ENCODE measurements at places on chromosomes 12 and 14. TPM values are rescaled to one million over a fixed set of nuclear protein-coding genes. Genes with fewer than 3 reads are reported as not detected.
A peak's percentile ranks its signal among the peaks of the same experiment; 100 is the strongest.

The WASHC3 gene
- 33.7 TPM for total RNA-seq

The AGAP2 gene
- 39.7 TPM for total RNA-seq

The CLEC1B gene
- total RNA-seq = not detected

The PGF gene
- 120 TPM for total RNA-seq

The OAS3 gene
- 0.76 TPM for total RNA-seq

The TSPAN11 gene
- 6.5 TPM for total RNA-seq

- DNase-seq = no peak
- no peaks in the 10 kb centered on the region for H3K4me1 ChIP-seq
- no peak overlapping the region for H3K4me3 ChIP-seq
- no peaks in the 10 kb centered on the region for H3K27me3 ChIP-seq
These were observed 334 bp upstream of the TMEM132C start for GRCh38 chr12:128266541-128267130.

DNA sequence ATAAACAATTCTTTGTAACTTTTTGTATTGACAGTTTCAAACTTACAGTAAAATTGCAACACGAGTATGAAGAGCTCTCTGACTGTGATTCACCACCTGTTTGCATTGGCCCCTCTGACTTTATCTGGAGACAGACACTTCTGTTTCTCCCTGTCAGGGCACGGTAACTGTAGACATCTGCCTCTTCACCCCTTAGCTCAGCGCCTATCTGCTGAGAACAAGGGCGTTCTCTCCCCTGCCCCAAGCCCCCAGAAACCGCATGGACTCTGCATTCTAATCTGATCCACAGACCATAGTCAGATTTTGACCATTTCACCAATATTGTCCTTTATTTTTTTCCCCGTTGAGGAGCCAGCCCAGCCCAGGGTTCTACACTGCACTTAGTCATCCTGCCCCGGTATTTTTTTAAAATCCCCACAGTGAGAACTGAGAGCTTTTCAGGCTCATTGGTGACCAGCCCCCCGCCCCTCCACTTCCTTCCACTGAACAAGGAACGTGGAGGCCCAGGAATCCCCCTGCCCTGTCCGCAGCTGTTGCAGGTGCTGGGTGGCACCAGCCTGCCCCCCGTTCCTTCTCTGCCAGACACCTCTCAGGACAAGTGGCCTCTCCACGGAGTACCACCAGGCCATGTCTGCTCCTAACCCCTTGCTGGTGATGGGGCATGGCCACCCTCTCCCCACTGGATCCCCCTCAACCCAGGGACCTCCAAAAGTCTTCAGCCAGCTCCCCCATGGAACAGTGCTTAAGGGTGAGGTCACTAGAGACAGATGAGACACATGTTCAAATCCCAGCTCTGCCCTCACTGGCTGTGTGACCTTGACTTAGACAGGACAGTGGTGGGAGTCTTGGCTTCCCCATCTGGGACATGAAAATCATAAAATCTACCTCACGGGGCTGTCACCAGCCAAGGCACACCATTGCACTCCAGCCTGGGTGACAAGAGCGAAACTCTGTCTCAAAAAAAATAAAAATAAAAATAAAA is 11.2 kb downstream of the RHOF start:
- no peaks in the 10 kb centered on the region for H3K27me3 ChIP-seq
- peaks cover 18% of the 10 kb centered on the region for H3K4me1 ChIP-seq
- DNase-seq = peak; percentile 83
- peak overlapping the region; percentile 55 for H3K27ac ChIP-seq
- H3K4me3 ChIP-seq = no peak overlapping the region
- H3K36me3 ChIP-seq = no peaks in the 10 kb centered on the region

DNA sequence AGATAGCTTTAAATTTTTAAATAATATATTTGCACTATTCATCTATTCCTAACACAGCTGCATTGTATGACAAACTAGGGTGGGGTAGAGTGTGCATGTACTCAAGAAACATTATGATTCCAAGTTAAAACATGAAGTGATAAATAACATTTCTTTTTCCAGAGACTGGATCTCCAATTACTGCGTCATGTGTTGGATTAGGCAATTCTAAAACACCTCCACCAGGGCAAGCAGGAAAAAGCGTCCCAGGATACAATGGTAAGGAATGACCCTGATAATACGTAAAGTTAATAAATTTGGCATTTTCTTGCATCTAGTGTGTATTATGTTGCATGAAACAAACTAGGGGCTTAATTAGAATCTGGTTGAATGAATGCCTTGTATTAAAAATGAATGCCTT is 138.9 kb downstream of the ACSS3 start:
- no peaks in the 10 kb centered on the region for H3K36me3 ChIP-seq
- DNase-seq = no peak
- no peaks in the 10 kb centered on the region for H3K27me3 ChIP-seq
- H3K27ac ChIP-seq = no peak overlapping the region
- no peak overlapping the region for H3K4me3 ChIP-seq

GRCh38 chr14:74574090-74574433 is 38.0 kb downstream of the LTBP2 start:
- no peak overlapping the region for H3K4me3 ChIP-seq
- H3K4me1 ChIP-seq = peaks cover 42% of the 10 kb centered on the region
- no peaks in the 10 kb centered on the region for H3K36me3 ChIP-seq

GRCh38 chr12:17017402-17017801 is 411.4 kb upstream of the LMO3 start:
- no peak overlapping the region for H3K4me3 ChIP-seq
- H3K4me1 ChIP-seq = peaks cover 12% of the 10 kb centered on the region
- no peak overlapping the region for H3K27ac ChIP-seq
- H3K36me3 ChIP-seq = no peaks in the 10 kb centered on the region
- DNase-seq = no peak
- no peaks in the 10 kb centered on the region for H3K27me3 ChIP-seq

- H3K27me3 ChIP-seq = no peaks in the 10 kb centered on the region
- no peaks in the 10 kb centered on the region for H3K36me3 ChIP-seq
- H3K4me3 ChIP-seq = no peak overlapping the region
These were observed 371.7 kb downstream of the RGS6 start for GRCh38 chr14:72303930-72304329.

GRCh38 chr14:89504091-89504490 is 87.1 kb upstream of the FOXN3 start:
- H3K36me3 ChIP-seq = no peaks in the 10 kb centered on the region
- H3K4me3 ChIP-seq = no peak overlapping the region
- peaks cover 27% of the 10 kb centered on the region for H3K4me1 ChIP-seq
- no peak for DNase-seq

DNA sequence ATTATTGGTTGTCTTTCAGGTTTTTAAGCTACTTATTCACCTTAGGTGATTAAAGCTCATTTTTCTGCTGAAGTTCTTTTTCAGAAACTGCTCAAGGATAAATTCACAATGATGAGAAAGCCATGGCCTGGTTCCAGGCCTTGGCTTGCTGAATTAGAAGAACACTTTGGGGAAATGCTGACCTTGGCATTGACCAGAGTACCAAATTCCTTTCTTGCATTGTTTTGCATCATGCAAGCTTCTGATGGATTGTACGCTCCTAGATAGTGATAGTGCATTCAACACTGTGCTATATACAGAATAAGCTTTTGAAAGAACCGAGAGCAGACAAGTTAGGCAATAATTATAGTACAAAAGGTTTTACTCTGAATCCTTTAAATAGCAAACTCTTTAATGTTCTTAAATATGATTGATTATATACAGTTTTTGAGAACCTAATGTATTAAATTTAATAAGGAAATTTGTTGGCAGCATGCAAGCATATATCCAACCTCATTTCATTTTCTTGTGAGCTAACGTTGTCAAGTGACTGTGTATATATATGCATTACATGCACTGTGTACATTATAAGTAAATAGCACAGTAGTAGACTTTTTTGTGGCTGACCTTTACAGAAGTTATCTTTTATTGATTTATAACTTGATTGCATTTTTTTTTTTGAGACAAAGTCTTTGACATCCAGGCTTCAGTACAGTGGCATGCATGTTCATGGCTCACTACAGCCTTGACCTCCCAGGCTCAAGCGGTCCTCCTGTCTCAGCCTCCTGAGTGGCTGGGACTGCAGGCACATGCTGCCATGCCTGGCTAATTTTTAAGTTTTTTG is 99.2 kb downstream of the DIP2B start:
- H3K36me3 ChIP-seq = no peaks in the 10 kb centered on the region
- no peaks in the 10 kb centered on the region for H3K4me1 ChIP-seq
- H3K4me3 ChIP-seq = no peak overlapping the region
- no peak for DNase-seq
- no peak overlapping the region for H3K27ac ChIP-seq

Data from SJCRH30 (cell line).